ENCODE measurements at places on chromosomes 1 and 21.

DNA sequence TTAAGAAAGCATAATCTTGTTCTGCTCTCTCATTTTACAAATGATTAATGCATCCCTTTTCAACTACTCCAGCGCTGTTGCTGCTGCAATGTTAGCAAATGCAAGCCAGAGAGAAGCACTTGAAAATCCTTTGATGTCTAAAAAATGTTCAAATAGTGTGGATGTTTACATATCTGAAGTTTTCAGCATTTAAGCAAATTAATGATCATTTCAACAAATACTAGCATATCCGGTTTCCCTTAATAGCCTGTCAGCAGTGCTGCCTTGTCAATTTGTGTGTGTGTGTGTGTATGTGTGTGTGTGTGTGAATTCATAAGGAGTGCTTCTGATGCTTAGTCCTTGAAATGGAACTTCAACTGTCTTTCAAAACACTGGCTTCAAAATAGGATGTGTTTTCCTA is 48.1 kb upstream of the WNT2B start:
- no peak for DNase-seq

DNA sequence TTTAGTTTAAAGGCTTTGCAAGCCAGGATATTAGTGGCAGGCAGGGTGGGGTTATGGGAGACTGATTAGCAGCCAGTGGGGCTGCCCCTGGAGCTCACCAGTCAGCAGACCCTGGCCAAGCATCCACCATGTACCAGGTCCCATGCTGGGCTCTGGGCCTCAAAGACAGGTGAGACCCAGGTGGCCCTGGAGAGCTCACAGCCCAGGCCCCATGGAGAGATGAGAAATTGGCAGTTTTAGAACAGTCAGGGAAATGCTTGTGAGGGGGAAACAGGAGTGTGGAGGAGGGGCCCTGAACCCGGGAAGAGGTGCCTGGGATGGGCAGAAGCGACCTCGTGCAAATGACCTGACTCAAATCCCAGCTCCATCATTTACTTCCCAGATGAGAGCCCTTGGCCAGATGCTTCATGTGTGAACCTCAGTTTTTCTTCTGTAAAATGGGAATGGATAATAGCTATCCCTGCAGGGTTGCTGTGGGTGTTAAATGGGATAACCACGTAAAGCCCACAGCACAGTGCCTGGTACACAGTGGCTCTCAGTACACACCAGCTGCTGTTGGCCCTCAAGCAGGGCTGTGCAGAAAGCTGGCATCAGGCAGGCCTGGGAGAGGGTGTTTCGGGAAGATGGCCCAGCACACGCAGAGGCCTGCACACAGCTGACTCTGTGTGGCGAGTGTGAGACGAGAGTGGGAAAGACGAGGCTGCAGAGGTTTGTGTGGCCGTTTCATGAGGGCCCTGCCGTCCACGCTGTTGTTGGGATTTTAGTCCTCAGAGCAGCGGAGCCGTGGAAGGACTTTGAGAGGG is 518.5 kb downstream of the PTPRU start:
- no peak for DNase-seq

DNA sequence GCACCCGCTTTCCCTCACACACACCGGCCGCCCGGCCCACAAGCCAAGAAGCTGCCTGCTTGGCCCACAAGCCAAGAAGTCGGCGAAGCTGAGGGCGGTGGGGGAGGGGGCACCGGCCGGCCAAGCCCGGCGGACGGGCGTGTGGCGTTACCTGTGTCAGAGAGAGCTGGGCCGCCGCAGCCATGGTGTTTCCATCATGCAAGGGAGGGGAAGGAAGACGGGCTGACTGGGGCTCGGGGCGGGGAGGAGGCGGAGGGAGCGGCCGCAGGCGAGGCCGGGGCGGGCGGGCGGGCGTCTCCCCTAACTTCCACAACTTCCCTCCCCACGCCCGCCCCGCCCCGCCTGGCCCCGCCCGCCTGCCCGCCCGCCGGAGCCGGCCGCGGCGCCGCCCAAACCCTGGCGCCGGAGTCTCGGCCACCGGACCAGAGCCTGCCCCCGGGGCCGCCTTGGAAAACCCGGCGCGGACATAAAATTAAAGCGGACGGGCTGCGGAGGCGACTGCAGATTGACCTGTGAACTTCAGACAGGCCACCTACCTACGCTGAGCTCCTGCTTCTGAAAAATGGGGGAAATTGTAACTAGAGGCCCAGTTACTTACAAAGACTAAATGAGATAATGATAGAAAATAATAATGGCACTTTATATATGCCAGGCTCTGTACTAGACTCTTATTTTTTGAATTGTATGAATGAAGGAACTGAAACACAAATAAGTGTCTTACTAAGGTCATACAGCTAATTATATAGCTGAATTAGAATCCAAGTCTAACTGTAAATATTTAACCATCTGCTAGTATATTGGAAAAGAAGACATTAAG is at the start of gene EPS15:
Gene EPS15 (minus strand): TSS at position 219 of the 817 bp plus-strand sequence. CDS start 35 bp downstream, at position 184.
- DNase-seq: peak; percentile 87

- DNase-seq: no peak
Measured at GRCh38 chr1:41887365-41887764, 31.4 kb downstream of the HIVEP3 start.

GRCh38 chr21:35291973-35292627 is 243.0 kb upstream of the RUNX1 start:
- DNase-seq: no peak

Measured in stimulated activated CD4-positive, alpha-beta T cell treated with anti-CD3 and anti-CD28 coated beads, Interleukin-12 subunit alpha, Interleukin-12 subunit beta, amount 100 ng/mL, for 48 hours (primary cell).